ENCODE measurements at places on chromosomes 7 and 10. TPM values are rescaled to one million over a fixed set of nuclear protein-coding genes. Genes with fewer than 3 reads are reported as not detected.
A peak's percentile ranks its signal among the peaks of the same experiment; 100 is the strongest.

DNA sequence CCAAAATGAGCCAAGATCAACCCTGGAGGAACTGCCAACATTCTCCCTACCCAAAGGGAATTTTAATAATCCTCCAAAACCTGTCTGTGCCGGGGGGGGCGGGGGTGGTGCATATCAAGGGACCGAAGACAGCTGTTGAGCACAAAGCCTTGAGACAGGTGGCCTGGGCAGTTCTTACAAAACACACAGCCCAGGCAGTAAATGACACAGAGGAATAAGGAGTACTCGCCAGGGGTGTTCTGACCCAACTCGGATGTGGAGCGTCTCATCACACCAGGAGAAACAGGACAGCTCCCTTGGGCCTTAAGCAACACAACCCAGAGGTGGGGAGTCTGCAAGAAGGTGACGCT, 35.6 kb downstream of the PLAC9 start:
- DNase-seq = no peak
- H3K4me3 ChIP-seq = no peak overlapping the region
- no peaks in the 10 kb centered on the region for H3K27me3 ChIP-seq
- peaks cover 24% of the 10 kb centered on the region for H3K4me1 ChIP-seq
- no peak overlapping the region for H3K27ac ChIP-seq

- H3K36me3 ChIP-seq = no peaks in the 10 kb centered on the region
- DNase-seq = no peak
- H3K27ac ChIP-seq = no peak overlapping the region
- peaks cover 4% of the 10 kb centered on the region for H3K4me1 ChIP-seq
- no peak overlapping the region for H3K4me3 ChIP-seq
Measured at GRCh38 chr10:5364374-5364773, 392 bp upstream of the UCN3 start.

- H3K27me3 ChIP-seq = no peaks in the 10 kb centered on the region
- H3K4me3 ChIP-seq = no peak overlapping the region
- peaks cover 73% of the 10 kb centered on the region for H3K36me3 ChIP-seq
- H3K4me1 ChIP-seq = peaks cover 10% of the 10 kb centered on the region
Measured at GRCh38 chr7:4800487-4800886, 25.1 kb downstream of the AP5Z1 start.

GRCh38 chr10:24449321-24449740, 240.4 kb downstream of the KIAA1217 start:
- DNase-seq = no peak
- H3K27me3 ChIP-seq = no peaks in the 10 kb centered on the region
- peak overlapping the region; percentile 0 for H3K4me3 ChIP-seq
- peaks cover 7% of the 10 kb centered on the region for H3K4me1 ChIP-seq
- H3K36me3 ChIP-seq = no peaks in the 10 kb centered on the region

GRCh38 chr7:156898938-156899337, 6.0 kb upstream of the LMBR1 start:
- no peak overlapping the region for H3K27ac ChIP-seq
- no peaks in the 10 kb centered on the region for H3K36me3 ChIP-seq
- DNase-seq = no peak
- H3K27me3 ChIP-seq = no peaks in the 10 kb centered on the region

GRCh38 chr10:132449051-132449810, 52.2 kb downstream of the PWWP2B start:
- no peak for DNase-seq
- H3K4me3 ChIP-seq = no peak overlapping the region
- no peak overlapping the region for H3K27ac ChIP-seq
- H3K27me3 ChIP-seq = no peaks in the 10 kb centered on the region
- peaks cover 59% of the 10 kb centered on the region for H3K4me1 ChIP-seq

GRCh38 chr7:129642871-129643549, 31.5 kb downstream of the NRF1 start:
- H3K4me1 ChIP-seq = peaks cover 6% of the 10 kb centered on the region
- H3K27ac ChIP-seq = peak overlapping the region; percentile 22
- H3K36me3 ChIP-seq = peaks cover 4% of the 10 kb centered on the region
- DNase-seq = no peak
- no peak overlapping the region for H3K4me3 ChIP-seq

- no peak for DNase-seq
- peaks cover 2% of the 10 kb centered on the region for H3K27me3 ChIP-seq
- H3K4me3 ChIP-seq = no peak overlapping the region
- no peaks in the 10 kb centered on the region for H3K36me3 ChIP-seq
Measured at GRCh38 chr10:33134011-33134751, 176.2 kb upstream of the ITGB1 start.

- no peaks in the 10 kb centered on the region for H3K4me1 ChIP-seq
- H3K4me3 ChIP-seq = no peak overlapping the region
- H3K27me3 ChIP-seq = no peaks in the 10 kb centered on the region
- H3K27ac ChIP-seq = no peak overlapping the region
- no peaks in the 10 kb centered on the region for H3K36me3 ChIP-seq
Measured at GRCh38 chr7:72493850-72494661, 81.9 kb upstream of the CALN1 start.

The ZNF25 gene
- polyA plus RNA-seq = 25.8 TPM

The FKBP6 gene
- polyA plus RNA-seq = 0.17 TPM

The NAT16 gene
- 7.5 TPM for polyA plus RNA-seq
